ENCODE measurements at places on chromosomes 11 and 22. TPM values are rescaled to one million over a fixed set of nuclear protein-coding genes. Genes with fewer than 3 reads are reported as not detected.

OR2D2 gene
- total RNA-seq: not detected

CDHR5 gene
- not detected for total RNA-seq

HIC2 gene
- 5.8 TPM for total RNA-seq

OR2AG2 gene
- 0.18 TPM for total RNA-seq

BAIAP2L2 gene
- 0.39 TPM for total RNA-seq

NTM gene
- total RNA-seq: not detected

ALX4 gene
- not detected for total RNA-seq

DNAJB13 gene
- 0.18 TPM for total RNA-seq

NLRP6 gene
- total RNA-seq: 3.7 TPM

MEI1 gene
- 23.4 TPM for total RNA-seq

PARVA gene
- total RNA-seq: 0.04 TPM

JAML gene
- total RNA-seq: 150 TPM

OR8A1 gene
- total RNA-seq: not detected

FAM83F gene
- total RNA-seq: 3.6 TPM

HORMAD2 gene
- total RNA-seq: not detected

PLAAT2 gene
- 1.0 TPM for total RNA-seq

CARD18 gene
- not detected for total RNA-seq

P2RX6 gene
- 0.43 TPM for total RNA-seq

HBB gene
- total RNA-seq: not detected

ANO9 gene
- total RNA-seq: 22.9 TPM

IFT27 gene
- total RNA-seq: 17.3 TPM

NXPE4 gene
- not detected for total RNA-seq

CST6 gene
- total RNA-seq: not detected

RTN4RL2 gene
- total RNA-seq: 0.44 TPM

GAB4 gene
- 0.16 TPM for total RNA-seq

LMO2 gene
- total RNA-seq: 0.21 TPM

FGF3 gene
- not detected for total RNA-seq

FOLR2 gene
- not detected for total RNA-seq

ESRRA gene
- total RNA-seq: 46.9 TPM

NELL1 gene
- total RNA-seq: not detected

C11orf91 gene
- total RNA-seq: not detected

MISFA gene
- 1.4 TPM for total RNA-seq

GPHA2 gene
- not detected for total RNA-seq

P4HA3 gene
- not detected for total RNA-seq

SCO2 gene
- total RNA-seq: 6.0 TPM

RAD9A gene
- total RNA-seq: 33.7 TPM

INSC gene
- total RNA-seq: 0.30 TPM

GLB1L2 gene
- total RNA-seq: 9.3 TPM

MMP12 gene
- total RNA-seq: not detected

CPT1A gene
- total RNA-seq: 12.8 TPM

DTX4 gene
- total RNA-seq: 0.10 TPM

CDCA5 gene
- 130 TPM for total RNA-seq

TSGA10IP gene
- total RNA-seq: not detected

CYTH4 gene
- 16.6 TPM for total RNA-seq

GRIA4 gene
- not detected for total RNA-seq

EPS8L2 gene
- total RNA-seq: 15.9 TPM
